ENCODE measurements at places on chromosomes 5 and 9.

GRCh38 chr5:138605254-138605972, 30.2 kb upstream of the HSPA9 start:
- DNase-seq: no peak

DNA sequence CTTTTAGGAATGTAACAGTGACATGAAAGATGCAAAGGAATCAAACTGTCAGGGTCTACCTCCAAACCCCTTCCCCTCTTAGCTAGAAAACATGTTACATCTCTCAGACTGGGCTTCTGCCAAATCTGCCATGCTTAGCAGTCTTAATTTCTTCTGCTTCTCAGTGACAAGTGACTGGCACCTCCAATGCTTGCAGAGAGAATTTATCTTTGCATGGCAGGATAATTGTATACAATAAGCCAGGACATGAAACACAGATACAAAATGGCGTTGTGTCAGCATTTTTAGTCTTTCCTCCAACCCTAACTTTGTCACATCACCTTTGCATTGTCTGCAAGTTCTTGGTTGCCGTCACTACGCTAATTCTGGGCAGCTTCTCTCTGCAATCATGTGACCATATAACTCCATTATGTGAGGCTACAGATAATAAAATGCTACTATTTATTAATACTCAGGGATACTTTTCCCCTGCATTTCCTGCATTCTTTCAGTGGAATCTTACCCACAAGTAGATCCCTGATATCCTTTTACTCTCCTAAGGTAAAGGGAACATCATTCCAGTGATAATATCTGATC, 89.8 kb downstream of the PLCXD3 start:
- no peak for DNase-seq

GRCh38 chr5:111313017-111313724, 89.0 kb downstream of the CAMK4 start:
- DNase-seq: no peak

- DNase-seq: no peak
Measured at GRCh38 chr5:33457126-33457525, 16.4 kb downstream of the TARS1 start.

- no peak for DNase-seq
Measured at GRCh38 chr9:100167176-100167575, 68.1 kb downstream of the INVS start.

DNA sequence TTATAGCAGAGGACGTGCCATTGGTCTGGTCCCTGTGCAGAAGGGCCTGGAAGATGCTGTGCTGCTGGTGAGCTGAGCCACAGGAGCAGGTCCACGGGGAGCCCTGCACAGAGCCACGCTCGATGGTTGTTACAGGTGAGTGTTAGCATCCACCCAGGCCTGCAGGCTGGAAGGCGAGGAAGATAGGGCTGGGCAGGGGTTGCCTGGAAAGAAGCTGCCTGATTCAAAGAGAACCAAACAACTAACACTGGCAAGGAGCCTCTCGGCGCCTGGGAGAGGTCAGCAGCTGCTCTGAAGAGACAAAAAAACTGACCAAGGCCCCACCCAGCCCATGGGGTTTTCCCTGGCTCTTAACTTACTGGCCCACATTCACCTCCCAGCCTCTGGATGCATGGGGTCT, 160.2 kb downstream of the MED10 start:
- DNase-seq: no peak

Measured in right renal pelvis (tissue), 4 donors.